PC-3 (cell line): ENCODE measurements at places on chromosomes 13 and 19.
A peak's percentile ranks its signal among the peaks of the same experiment; 100 is the strongest.

- DNase-seq: peak; percentile 42
- no peak overlapping the region for H3K4me3 ChIP-seq
- H3K4me1 ChIP-seq: peaks cover 4% of the 10 kb centered on the region; the same call in 1 of the 2 replicates
Observed at GRCh38 chr19:2260341-2260805, 4.2 kb upstream of the JSRP1 start.

- H3K36me3 ChIP-seq: no peaks in the 10 kb centered on the region
- H3K4me3 ChIP-seq: no peak overlapping the region
- no peak overlapping the region for H3K27ac ChIP-seq
- no peaks in the 10 kb centered on the region for H3K4me1 ChIP-seq
- H3K27me3 ChIP-seq: peaks cover 36% of the 10 kb centered on the region
- DNase-seq: no peak
Observed at GRCh38 chr13:97001636-97002035, 7.4 kb upstream of the OXGR1 start.

DNA sequence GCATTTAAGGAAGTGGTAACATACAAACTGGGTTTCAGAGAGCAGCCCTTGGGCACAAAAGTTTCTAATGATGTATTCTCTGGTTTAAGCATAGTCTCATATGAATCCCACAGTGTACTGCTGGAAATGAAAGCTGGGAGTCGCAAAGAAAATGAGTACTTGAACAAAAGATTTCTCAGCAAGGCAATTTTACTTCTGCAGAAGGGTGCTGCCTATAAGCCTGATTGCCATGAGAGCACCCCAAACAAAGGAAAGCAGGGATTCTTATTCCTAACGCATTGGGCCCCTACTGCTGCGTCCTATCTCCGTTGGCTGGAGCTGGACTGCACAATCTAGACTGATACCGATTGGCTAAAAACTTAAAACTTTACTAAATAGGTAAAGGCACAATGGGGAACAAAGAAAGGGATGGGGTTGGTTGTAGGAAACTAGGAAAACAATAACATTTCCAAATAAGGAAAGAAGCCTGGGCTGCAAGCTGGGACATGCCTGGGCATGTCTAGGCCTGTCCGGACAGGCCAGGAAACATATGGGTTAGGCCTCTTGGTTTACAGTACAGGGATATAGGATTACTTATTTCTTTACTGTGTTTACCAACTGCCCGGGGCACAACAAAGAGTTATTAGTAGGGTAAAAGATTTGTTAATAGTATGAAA, 27.4 kb upstream of the VN1R4 start:
- peaks cover 2% of the 10 kb centered on the region; the same call in 1 of the 2 replicates for H3K36me3 ChIP-seq
- no peak overlapping the region for H3K27ac ChIP-seq
- no peak for DNase-seq
- H3K27me3 ChIP-seq: no peaks in the 10 kb centered on the region

DNA sequence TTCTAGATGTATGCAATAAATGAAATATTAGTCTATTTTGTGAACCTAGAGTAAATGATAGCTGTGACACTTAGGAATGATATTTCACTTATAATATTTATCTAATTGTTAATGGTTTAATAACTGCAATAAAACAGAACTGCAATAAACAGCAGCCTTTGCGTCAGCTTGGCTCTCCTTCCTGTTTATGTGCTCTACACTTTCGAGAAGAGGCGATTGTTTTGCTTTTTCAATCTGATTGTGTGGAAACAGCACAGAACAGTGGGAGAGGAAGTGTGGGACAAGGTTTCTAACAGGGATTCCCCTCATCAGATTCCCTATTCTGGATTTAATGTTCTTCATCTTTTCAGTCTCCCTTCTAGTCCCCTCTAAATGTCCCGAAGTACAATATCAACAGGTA, 17.3 kb upstream of the TRPC4 start:
- H3K27ac ChIP-seq: no peak overlapping the region
- H3K4me1 ChIP-seq: no peaks in the 10 kb centered on the region
- no peaks in the 10 kb centered on the region for H3K36me3 ChIP-seq
- no peak for DNase-seq
- no peak overlapping the region for H3K4me3 ChIP-seq
- peaks cover 50% of the 10 kb centered on the region for H3K27me3 ChIP-seq

DNA sequence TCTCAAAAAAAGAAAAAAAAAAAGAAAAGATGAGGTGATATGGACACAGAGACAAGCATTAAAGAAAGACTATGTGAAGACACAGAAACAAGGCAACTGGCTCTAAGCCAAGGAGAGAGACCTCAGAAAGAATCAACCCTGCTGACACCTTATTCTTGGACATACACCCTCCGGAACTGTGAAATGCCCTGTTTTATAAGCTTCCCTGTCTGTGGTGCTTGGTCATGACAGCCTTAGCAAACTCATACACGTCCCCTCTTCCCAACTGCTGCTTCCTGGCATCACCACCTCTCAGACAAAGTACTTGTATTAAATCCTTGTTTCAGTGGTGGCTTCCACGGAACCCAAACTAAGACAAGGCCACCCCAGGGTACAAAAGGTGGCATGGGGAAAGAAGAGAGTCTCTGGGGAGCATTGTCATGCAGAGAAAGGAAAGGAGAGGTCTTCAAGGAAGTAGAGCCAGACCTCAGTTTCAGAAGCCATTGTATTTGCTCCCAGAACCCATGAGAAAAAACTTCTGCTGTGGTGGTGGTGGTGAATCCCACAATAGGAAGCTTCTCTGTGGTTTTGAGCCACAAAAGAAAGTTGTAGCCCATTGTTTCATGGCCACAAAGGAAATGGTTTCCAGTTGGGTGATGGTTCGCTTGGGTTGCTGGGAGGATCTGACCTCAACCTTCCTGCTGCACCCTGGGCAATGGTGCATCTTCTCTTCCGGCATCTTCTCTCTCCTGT, 16.3 kb upstream of the TSPAN16 start:
- H3K27me3 ChIP-seq: no peaks in the 10 kb centered on the region
- no peak for DNase-seq
- H3K4me1 ChIP-seq: no peaks in the 10 kb centered on the region
- H3K36me3 ChIP-seq: no peaks in the 10 kb centered on the region

GRCh38 chr19:15775249-15775648, 12.2 kb upstream of the OR10H5 start:
- no peak for DNase-seq
- peaks cover under 1% of the 10 kb centered on the region; the same call in 1 of the 2 replicates for H3K4me1 ChIP-seq
